HT1080 (cell line): ENCODE measurements at places on chromosomes 12 and 14.

GRCh38 chr14:63542231-63542999, 762 bp downstream of the PPP2R5E start:
- no peak for DNase-seq

GRCh38 chr12:15910468-15910863, 666 bp upstream of the DERA start:
- no peak for DNase-seq

DNA sequence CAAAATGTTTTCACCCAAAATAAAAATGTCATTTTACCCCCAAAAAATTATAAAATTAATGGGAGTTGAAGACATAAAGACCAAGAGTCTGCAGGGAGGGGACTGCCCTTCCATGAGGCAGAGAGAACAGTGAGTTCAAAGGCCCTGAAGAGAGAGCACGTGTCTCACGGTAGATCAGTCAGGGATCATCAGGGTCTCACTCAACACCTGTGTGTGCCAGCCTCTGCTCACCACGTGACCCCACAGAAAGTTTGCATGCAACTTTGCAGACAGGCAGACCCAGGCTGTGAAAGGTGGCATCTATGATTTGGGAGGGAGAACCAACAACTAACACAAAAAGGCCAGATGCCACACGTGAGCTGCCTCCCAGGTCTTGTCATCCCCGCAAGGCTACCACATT, 33.1 kb downstream of the CLMN start:
- DNase-seq = no peak

DNA sequence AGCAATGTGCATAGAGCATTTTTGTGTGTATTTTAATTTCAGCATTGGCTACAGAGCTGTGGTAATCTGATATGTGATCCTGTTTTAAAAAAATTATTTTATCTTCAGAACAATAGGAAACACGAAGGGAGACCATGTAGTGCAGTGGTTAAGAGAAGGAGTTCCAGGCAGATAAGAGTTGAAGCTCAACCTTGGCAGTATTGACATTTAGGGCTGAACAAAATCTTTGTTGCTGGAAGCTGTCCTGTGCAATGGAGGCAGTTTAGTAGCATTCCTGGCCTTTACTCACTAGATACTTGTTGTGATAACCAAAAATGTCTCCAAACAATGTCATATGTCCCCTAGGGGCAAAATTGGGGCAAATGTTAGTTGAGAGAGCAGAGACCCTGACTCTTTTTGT, 59.2 kb downstream of the CHST11 start:
- no peak for DNase-seq

GRCh38 chr14:87186737-87187136, 806.2 kb downstream of the GALC start:
- DNase-seq = no peak

GRCh38 chr12:79275631-79276030, 411.1 kb downstream of the SYT1 start:
- DNase-seq = peak; percentile 2

- no peak for DNase-seq
These were observed 341.0 kb downstream of the ZFP36L1 start for GRCh38 chr14:68451696-68452373.

DNA sequence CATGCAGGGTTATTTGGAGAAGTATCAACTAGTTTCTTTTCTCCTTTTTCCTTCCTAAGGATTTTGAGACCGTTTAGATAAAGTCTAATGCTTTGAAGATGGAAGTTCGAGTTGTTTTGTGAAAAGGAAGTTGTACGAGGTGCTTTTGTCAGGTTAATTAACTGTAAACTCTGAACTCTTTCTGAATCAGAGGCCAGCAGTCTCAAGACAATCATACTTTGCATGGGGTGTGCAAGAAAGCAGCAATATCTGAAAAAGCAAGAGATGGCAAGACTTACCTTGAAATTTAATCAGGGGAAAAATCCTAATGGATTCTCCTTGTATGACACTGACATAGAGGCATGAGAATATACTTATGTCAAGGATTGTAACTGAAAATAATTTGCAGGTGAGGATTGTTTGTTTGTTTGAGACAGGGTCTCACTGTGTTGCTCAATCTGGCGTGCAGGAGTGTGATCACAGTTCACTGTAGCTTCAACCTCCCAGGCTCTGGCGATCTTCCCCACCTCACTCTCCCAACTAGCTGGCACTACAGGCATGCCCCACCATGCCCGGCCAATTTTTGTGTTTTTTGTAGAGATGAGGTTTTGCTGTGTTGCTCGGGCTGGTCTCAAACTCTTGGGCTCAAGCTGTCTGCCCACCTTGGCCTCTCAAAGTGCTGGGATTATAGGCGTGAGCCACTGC, 170.2 kb upstream of the HMGA2 start:
- DNase-seq = no peak

GRCh38 chr12:6757028-6757690, 4.2 kb upstream of the MLF2 start:
- no peak for DNase-seq

GRCh38 chr12:108912361-108912760, 32.5 kb downstream of the DAO start:
- no peak for DNase-seq

DNA sequence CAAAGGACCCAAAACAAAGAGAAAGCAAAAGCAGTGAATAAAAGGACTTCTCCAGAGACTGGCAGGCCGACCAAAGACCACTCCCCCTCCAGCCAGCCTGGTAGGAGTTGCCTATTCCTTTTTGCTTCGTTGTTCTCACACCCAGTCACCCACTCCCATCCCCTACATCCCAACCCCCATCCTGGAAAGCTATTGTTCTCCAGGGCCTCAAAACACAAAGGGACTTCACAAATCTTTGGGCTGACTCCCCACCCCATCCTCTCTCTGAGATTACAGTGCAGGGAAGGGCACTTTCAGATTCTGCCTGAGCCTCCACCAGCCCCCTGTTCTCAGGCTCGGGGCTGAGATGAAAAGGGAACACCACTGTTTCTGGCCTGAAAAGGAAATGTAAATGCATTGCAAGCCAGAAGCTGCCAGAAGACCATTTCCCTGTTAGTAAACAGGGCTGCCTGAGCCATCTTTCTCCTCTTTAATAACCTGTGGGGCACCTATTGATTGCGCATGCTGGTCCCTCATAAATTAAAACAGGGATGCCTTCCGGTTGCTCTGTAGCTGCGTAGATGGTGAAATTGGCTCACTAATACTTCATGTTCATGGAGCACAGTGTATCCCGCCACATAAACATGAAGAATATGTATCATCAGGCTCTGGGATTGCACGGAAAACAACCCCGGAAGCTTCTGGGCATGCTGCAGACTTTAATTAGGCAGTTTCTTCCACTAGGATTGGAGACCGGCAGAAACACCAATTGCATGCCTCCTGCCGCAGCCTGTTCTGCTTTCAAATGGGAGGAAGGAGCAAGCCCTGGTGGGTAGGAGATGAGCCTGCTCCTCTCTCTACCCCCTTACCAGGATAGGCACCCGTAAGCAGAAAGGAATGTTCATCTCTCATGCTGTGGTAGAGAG, 130.3 kb upstream of the FUT8 start:
- peak; percentile 93 for DNase-seq

DNA sequence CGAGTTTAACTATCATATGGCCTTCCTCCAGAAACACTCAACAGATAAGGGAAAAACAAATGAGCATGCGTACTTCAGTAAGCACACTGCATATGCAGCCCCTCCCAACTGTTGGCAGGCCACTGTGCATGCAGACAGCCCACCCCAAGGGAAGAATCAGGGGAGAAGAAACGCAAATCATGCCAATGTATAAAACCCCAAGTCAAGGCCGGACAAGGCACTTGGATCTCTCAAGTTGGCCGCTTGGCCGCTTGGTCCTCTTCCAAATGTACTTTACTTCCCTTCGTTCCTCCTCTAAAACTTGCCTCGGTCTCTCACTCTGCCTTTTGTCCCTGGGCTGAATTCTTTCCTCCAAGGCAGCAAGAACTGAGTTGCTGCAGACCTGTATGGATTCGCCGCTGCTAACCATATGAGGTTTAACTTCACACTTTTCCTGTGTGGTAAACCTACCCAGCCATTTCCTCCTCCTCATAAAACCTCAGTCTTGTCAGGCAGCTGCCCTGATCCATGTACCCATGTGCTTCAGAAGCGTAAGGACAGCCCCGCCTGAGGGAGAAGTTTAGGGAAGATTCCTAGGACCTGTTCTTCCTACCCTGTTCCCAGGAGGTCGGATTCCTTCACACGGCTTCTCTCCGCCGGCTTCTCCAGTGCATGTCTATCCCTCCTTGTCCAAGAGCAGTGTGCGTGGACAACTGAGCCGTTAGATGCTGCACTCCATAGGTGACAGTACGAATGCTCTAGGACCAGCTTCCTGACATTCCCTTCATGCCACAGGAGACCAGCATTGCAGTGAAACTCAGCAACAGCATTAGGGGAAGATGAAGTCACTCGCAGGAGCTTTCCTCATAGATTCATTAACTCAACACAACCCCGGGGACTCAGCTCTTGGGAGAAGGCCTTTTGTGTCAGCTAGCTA, 188.0 kb downstream of the MON2 start:
- no peak for DNase-seq

GRCh38 chr14:77025744-77026165, 2.8 kb downstream of the IRF2BPL start:
- DNase-seq = no peak

DNA sequence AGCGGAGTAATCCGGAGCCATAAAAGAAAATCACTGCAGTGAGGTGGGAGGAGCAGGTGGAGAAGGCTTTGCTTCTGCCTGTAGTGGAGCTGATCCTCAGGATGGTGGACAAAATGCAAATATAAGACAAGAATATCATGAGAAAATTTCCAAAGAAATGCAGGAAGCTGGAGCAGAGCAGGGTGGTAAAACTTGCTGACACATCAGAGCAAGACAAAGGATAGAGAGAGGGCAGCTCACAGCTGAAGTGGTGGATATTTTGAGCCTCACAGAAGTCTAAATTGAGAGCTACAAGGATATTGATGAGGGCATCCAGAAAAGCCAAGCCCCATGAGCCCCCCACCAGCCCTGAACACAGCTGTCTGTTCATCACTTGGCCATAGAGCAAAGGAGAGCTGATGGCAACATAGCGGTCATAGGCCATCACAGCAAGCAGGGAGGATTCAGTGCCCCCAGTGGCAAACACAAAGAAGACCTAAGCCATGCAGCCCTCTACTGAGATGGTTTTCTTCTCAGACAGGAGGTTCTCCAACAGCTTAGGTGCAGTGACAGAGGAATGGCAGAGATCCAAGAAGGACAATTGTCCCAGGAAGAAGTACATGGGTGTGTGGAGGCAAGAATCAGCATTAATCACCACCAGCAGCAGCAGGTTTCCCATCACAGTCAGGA, 30.0 kb upstream of the ANP32D start:
- DNase-seq = no peak

DNA sequence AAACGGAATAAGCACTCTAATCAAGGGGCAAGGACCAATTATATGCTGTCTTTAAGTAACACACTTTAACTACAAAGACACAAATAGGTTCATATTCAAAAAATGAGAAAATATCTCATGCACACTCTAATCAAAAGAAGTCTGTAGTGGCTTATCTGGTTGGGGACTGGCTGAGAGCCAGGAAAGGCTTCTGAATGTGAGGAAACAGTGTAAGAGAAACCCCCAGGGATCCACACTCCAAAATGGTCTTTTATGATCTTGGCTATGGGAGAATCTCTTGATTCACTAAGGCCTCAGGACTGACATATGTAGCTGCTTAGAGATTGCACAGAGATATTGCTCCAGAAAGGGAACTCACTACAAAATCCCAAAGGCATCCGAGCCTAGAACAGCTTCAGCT, 10.3 kb downstream of the CTSG start:
- no peak for DNase-seq

- DNase-seq = no peak
These were observed 70.3 kb downstream of the ALX1 start for GRCh38 chr12:85350356-85350755.

GRCh38 chr14:68823434-68824206, 30.8 kb upstream of the ZFP36L1 start:
- no peak for DNase-seq

DNA sequence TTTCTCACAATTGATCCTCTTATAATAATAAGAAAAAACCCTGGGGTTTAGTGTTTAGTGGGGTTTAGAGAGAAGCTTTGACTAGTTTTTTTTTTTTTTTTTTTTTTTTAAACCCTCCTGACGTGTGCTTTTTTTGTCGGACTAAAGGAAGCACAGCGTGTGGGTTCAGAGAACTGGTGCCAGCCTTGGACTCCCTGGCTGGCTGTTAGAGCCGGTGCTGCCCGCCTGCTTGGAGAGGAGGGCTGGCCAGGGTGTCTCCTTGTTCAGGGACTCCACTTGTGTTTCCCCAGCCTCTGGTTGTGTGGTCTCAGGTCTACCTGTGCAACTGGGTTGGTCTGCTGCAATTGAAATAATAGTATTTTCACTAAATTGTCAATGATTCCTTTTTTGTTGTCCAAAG, 54.1 kb upstream of the ASPG start:
- no peak for DNase-seq

DNA sequence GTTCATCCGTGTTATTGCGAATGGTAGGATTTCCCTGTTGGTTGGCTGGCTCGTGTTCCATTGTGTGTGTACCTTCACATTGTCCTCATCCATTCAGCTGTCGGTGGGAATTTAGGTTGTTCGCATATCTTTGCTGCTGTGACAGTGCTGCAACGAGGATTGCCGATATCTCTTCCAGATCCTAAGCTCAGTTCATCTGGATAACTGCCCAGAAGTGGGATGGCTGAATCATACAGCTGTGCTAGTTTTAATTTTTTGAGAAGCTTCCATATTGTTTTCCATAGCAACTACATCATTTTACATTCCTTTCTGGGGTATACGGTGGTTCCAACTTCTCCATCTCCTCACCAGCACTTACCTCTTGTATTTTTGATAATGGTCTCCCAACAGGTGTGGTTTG, 292.8 kb upstream of the SFSWAP start:
- no peak for DNase-seq

DNA sequence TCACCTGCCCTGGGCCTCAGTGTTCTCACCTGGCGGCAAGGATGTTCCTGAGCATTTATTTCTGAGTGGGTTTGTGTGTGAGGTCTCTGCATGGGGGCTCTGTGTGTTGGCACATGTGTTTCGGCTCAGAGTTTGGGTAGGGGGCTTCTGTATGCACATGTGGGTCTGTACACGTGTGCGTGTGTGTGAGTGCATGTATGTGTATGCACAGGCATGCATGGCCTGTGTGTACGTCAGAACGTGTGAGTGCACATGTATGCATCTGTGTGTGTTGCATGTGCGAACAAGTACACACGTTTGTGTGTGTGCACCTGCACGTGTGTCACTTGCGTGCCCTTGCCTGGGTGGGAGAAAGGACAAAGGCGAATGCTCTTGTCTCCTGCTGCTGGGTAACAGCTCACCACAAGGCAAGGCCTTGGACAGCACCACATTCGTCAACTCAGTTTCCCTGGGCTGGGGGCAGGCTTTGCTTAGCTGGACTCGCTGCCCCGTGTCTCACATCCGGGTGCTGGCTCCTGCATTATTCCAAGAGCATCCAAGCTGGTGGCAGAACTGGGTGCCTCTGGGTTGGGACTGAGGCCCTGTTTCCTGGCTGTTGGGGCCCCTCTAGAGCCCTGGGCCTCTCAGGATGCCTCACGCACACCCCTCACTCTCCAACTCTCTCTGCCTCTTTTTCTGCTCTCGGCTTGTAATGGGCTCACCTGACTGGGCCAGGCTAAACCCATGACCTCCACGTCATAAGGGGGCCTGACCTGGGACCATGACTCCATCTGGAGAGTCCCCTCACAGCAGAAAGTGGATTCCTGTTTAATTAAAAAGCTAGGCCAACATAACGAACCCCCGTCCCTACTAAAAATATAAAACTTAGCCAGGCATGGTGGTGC, 153.6 kb upstream of the C14orf180 start:
- DNase-seq = no peak

- DNase-seq = no peak
These were observed 10.6 kb downstream of the ANKS1B start for GRCh38 chr12:99974146-99974545.

GRCh38 chr14:25389948-25390347, 340.0 kb upstream of the STXBP6 start:
- DNase-seq = peak; percentile 69

- DNase-seq = no peak
These were observed 66.7 kb upstream of the ATP2B1 start for GRCh38 chr12:89775063-89775985.
